Testis (tissue), 5 donors: ENCODE measurements at places on chromosomes 11 and 22.

GRCh38 chr11:11843211-11843621 is 1.4 kb downstream of the USP47 start:
- no peaks in the 10 kb centered on the region for H3K27me3 ChIP-seq
- H3K4me1 ChIP-seq: peaks cover 35% of the 10 kb centered on the region
- no peak for DNase-seq
- H3K4me3 ChIP-seq: peak overlapping the region; percentile 89
- H3K27ac ChIP-seq: peak overlapping the region; percentile 98

DNA sequence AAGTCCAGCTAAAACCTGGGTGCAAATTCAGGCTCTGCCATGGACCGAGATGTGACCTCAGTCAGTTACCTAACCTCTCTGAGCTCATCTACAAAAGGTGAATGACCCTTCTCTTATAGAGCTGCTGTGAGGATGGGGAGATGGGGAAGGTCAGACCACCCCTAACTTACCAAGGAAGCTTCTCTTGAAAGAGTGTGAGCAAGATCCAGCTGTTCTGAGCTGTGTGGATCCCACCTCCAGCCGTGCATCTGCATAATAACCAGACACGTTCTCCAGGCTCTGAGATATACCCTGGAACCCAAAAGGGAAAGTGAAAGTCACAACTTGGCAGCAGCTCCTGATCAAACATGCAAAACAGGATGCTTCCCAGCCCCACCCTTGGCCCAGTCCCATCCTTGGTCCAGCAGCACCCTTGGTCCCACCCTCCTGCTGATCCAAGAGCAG is at the start of gene APOL3:
APOL3 (minus strand) TSS at position 257 of the 444 bp plus-strand sequence. CDS start 11,700 bp downstream, outside the sequence.
- peak within 1 kb of the TSS; percentile 56 for H3K27ac ChIP-seq
- peak; percentile 77 for DNase-seq
- H3K27me3 ChIP-seq: no peaks in the 10 kb centered on the region
- H3K36me3 ChIP-seq: no peaks in the 10 kb centered on the region

GRCh38 chr22:32676191-32676590 is 125.3 kb upstream of the TIMP3 start:
- no peak overlapping the region for H3K4me3 ChIP-seq
- H3K27ac ChIP-seq: no peak overlapping the region
- no peaks in the 10 kb centered on the region for H3K27me3 ChIP-seq
- DNase-seq: no peak

DNA sequence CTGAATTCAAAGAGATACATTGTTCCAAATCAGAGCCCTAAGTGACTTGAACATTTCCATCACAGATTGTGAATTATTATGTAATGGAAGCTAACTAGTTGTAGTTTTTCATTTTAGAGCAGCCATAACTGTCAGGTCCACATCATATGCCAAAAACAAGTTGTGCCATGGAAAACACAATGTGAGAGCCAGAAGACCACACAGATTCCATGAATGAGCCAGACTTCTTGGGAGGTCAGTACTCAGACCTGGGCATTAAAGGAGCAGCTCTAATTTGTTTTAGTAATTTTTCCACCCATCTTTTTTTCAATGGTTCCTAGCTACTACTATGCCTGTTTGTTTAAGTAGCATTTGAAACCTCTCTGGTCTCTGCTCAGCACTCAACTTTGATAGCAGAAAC is 279.4 kb downstream of the FAT3 start:
- no peaks in the 10 kb centered on the region for H3K4me1 ChIP-seq

DNA sequence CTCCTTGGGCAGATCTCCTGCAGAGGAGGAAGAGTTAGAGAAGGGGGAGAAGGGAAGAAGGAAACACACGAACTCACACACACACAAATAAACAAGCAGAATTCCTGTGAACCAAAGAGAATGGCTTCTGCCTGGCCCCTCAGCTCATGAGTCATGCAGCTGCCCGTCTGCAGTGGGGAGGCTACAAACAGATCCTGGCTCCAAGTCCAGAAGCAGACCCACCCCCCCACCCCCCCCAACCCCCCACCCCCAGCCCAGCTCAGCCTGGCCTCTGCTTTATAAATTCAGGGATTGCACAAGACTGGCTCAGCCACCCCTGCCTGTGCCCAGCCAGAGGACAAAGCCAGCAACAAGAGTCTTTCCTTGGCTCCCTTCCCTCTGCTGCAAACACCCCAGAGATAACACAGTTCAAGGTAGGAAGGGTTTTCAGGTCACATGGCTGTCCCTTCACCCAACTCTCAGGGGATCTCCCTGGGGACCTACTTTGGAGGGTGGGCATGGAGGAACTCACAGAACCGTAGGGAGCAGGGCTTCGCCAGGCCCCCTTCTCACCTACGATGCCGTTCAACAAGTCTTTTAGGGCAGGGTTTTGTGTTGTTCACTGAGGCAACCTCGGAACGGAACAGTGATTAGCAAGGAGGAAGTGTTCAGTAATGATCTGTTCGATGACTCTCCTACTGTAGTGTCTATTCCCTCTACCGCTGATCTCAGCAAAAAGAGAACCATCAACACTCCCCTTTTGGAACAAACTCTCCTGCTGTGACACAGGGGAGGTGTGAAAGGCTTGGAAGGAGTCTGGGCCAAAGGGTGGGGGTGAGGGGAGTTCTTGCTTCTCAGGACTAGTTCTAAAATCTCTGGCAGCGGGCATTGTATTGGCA is 35.5 kb downstream of the RPL27A start:
- peaks cover 77% of the 10 kb centered on the region for H3K4me1 ChIP-seq
- peak overlapping the region; percentile 85 for H3K27ac ChIP-seq
- peak; percentile 65 for DNase-seq
- no peak overlapping the region for H3K4me3 ChIP-seq
- no peaks in the 10 kb centered on the region for H3K36me3 ChIP-seq

DNA sequence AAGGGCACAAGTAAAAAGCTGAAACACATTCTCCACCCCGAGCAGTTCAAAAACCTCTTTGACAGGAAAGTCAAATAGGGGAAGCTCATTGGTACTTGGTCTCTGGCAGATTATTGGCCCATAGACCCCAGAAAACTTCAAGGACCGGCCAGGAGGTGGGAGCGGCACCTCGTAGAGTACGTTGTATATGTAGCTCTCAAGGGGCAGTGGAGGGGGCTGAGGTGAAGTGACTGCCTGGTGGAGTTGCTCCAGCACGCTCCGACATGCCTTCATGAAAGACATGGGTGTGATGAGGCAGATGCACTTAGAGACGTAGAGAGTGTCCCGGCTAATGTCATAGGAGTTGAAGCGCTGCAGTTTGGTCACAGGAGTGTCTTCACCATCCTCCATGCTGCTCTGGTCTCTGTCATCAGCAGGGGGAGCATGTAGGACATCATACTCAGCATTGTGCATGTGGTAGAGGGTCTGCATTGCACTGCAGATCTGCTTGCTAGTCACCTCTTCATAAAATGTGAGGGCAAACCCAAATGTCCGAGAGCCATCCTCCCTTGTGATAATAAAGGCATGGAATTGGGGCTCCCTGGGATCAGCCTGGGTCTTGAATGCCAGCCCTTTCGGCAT is 61.3 kb downstream of the DENND5A start:
- H3K4me1 ChIP-seq: no peaks in the 10 kb centered on the region
- H3K27ac ChIP-seq: no peak overlapping the region
- H3K4me3 ChIP-seq: no peak overlapping the region

DNA sequence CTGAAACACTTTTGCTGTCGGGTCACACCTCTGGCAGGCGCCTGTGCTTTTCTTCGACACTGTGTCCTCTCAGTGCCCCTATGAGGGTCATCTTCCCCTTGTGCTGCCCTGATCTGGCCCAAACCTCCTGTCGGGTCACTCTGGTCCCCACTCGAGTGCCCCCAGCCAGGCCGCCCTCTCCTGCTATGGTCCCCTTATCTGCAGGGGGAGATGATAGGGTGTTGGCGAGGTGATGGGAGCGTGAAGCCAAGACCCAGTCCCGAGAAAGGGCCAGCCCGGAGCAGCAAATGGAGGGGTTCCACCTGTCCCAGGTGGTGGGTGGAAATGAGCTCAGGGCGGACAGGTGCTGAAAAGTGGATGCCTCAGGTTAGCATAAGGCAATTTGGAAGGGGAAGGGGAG is 9.7 kb downstream of the NADSYN1 start:
- H3K27me3 ChIP-seq: no peaks in the 10 kb centered on the region
- DNase-seq: no peak
- no peak overlapping the region for H3K4me3 ChIP-seq
- no peaks in the 10 kb centered on the region for H3K4me1 ChIP-seq
- no peak overlapping the region for H3K27ac ChIP-seq

GRCh38 chr11:86621854-86622253 is 50.6 kb downstream of the ME3 start:
- H3K27ac ChIP-seq: peak overlapping the region; percentile 13
- no peaks in the 10 kb centered on the region for H3K36me3 ChIP-seq
- no peak for DNase-seq
- H3K27me3 ChIP-seq: no peaks in the 10 kb centered on the region
- H3K4me1 ChIP-seq: peaks cover 16% of the 10 kb centered on the region

DNA sequence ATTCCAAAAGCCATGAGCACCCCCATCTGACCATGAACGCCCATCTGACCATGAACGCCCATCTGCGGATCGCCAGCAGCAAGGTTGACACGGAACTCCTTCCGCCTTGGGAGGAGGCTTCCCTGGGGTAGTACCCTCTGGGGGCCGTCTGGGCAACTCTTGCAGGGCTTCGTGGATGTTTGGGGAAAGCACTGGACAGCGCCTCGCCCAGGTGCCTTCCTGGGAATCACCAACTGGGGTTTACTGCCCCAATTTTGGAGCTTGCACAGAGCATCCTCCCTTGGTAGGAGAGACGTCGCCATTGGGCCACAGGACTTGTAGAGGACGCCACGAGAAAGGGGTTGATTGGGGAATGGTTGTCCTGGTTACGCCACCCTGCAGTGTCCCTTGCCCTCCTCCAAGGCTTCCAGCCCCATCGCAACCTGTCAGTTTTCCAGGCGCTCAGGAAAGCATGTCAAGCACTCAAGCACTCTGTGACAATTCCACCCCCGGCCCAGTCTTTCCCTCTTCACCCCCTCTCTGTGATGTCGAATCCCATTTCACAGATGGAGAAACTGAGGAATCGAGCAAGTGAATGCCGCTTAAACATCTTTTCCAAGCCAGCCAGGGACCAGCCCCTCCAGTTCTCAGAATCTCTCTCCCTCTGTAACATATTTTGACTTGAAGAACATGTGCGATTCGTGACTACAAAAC is 914 bp upstream of the PRDM11 start:
- peak overlapping the region; percentile 71 for H3K4me3 ChIP-seq
- no peaks in the 10 kb centered on the region for H3K36me3 ChIP-seq
- H3K27ac ChIP-seq: peak overlapping the region; percentile 96
- DNase-seq: peak; percentile 74
- H3K4me1 ChIP-seq: peaks cover 10% of the 10 kb centered on the region

- no peak overlapping the region for H3K4me3 ChIP-seq
- peak overlapping the region; percentile 13 for H3K27ac ChIP-seq
- peaks cover 34% of the 10 kb centered on the region for H3K4me1 ChIP-seq
- no peaks in the 10 kb centered on the region for H3K27me3 ChIP-seq
- no peaks in the 10 kb centered on the region for H3K36me3 ChIP-seq
- DNase-seq: no peak
Measured at GRCh38 chr11:118604566-118604965, 2.8 kb upstream of the PHLDB1 start.

GRCh38 chr22:49006207-49007012 is 821.3 kb downstream of the BRD1 start:
- H3K4me1 ChIP-seq: peaks cover 5% of the 10 kb centered on the region
- no peak for DNase-seq
- no peak overlapping the region for H3K27ac ChIP-seq
